ENCODE measurements at places on chromosomes 12 and 14.

GRCh38 chr14:25666877-25667276 lies 616.9 kb upstream of the STXBP6 start:
- no peak for DNase-seq

DNA sequence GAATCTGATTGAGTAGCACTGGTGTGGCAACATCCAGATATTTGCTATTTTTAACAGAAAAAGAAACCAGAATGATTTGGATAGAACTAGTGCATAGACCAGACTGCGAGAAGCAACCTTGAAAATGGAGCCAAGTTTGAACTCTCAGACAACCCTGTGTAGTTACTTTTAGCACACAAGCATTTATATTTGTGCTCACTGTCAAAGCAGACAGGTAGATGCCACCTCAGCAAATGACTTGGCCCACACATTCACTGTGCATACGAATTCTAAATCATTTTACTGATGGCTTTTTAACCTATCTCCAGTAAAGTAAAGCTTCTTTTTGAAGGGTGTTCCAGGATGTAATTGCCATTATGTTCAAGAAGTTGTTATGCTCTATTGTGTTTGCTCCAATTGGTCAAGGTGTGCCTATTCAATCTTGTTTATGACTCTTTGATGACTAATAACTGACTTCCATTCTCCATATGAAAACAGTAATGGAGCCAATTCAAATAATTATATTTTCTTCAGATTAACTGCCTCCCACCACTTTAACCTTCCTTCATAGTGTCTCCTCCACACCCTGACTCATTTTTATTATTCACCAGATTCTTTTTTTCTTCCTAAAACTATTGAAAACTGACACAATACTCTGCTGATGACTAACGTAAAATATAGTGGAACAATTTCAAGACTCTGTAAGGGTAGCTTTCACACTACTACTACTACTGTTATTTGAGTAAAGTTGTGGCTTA lies 138.5 kb downstream of the CCER1 start:
- no peak for DNase-seq

DNA sequence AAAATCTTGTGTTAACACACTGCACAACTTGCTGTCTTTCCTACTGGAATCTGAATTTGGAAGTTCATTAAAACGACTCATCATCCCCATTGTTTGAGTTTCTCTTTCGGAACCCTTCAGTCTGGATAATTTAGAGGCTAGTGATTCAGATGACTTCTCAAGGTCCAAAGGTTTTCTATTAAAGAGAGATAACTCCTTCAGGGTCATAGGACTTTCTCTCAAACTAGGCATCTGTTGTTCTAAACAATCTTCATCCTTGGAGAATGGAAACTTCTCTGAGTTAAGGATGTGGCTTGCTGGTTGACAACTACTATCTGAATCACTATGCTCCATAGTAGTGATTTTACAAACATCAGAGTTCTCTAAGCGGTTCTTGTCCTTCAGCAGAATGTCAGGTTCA lies 4.4 kb downstream of the MLH3 start:
- DNase-seq = no peak

DNA sequence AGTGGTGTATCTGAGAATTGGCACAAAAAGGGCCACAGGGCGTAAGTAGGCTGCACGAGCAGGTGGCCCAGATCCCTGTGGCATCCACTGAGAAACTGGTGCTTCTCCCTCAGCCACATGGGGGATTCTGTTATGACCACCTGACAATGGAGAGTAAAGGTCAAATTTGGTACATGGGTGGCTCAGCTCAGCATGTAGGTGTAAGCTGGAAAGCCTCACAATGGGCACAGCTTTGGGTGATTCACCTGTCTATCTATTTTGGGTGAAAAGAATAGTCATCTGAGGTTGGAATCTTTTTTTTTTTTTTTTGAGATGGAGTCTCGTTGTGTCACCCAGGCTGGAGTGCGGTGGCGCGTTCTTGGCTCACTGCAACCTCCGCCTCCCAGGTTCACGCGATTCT lies 163.4 kb upstream of the TMEM260 start:
- no peak for DNase-seq

GRCh38 chr14:74848768-74849167 lies 27.2 kb downstream of the PROX2 start:
- no peak for DNase-seq

DNA sequence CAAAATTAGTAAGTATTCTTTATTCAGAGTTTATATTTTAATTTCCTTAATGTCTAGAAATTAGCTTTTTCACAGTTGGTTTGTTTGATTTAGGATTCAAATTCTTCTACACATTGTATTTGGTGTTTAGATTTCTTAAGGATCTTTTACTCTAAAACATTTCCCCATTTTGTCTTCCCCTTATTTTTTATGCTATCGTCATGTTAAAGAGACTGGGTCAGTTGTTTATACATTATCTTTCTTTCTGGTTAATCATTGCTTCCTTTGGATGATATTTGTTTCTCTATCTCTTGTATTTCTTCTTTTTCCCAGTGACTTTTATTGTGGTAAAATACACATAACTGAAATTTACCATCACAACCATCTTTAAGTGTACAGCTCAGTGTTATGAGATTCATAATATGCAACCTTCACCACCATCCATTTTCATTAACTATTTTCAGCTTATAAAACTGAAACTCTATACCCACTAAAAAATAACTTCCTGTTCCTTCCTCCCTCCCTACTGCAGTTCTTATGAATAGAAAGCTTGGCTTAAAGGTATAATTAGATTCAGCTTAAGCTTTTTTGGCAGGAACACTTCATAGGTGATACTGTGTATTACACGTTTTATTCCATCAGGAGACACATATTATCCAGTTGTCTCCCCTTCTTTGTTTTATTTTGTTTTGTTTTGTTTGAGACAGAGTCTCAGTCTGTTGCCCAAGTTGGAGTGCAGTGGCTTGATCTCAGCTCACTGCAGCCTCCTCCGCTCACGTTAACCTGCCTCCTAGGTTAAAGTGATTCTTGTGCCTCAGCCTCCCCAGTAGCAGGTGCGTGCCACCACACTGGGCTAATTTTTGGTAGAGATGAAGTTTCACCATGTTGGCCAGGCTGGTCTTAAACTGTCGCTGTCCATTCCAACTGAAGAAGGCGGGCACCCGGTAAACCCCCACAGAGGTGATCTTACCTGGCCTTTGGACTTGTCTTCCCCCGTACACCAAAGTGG lies 45.0 kb downstream of the NOPCHAP1 start:
- no peak for DNase-seq
